NCI-H2081 (cell line): ENCODE measurements at places on chromosomes 12 and 14.

- no peak for DNase-seq
These were observed 108.0 kb downstream of the KITLG start for GRCh38 chr12:88472248-88472647.

DNA sequence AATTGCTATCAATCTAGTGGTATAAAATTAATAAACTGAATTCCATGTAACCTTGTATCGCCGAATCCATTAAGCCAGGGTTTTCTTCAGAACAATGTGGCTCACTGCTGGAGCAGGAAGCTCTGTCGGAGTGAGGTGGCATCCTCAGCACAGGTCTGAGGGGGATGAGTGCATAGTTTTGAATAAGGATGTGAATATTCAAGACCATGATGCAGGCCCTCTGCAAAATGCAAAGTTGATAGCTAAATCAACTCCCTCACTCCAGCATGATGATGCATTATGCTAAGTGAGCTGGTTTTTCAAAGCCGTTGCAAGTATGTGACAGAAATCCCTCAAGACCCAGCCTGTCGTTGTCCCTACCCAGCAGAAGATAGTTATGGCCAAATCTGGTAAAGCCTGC, 53.0 kb downstream of the TRIM9 start:
- DNase-seq, result no peak

- peak; percentile 33 for DNase-seq
These were observed 3.3 kb downstream of the FBXL14 start for GRCh38 chr12:1591034-1591433.

GRCh38 chr12:100942984-100943749, 148.6 kb downstream of the ANO4 start:
- no peak for DNase-seq

GRCh38 chr12:121423682-121424623, 24.0 kb downstream of the RNF34 start:
- DNase-seq, result no peak

DNA sequence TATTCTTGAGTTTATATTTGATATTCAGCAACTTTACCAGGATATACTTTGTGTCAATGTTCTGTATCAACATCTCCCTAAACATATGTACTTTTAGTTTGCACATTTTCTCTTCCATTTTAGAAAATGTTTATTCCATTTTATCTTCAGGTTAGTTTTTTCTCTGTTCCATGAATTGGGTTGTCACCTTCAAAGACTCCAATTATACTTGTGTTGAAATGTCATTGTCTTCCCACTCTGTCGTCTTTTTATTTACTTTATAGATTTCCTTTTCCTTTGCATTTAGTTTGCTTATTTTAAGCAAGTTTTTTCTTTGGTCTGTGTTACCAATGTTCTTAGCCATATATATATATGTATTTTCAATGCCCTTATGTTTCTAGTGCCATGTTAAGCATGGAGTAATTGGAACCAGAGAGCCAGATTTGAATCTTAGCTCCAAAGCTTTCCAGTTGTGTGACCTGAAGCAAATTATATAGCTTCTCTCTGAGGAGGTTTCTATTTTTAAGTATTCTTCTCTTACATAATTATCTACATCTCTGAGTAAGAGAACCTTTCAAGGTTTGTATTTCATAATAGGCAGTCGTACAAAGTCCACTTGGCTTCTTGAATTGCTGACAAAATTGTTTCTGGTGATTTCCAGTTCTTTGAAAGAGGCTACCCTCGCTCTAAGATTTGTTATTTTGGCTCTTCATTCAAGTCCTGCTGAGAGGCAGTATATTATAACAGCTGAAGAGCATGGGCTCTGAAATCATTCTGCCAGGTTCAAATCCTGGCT, 85.8 kb upstream of the DYRK2 start:
- DNase-seq, result no peak

DNA sequence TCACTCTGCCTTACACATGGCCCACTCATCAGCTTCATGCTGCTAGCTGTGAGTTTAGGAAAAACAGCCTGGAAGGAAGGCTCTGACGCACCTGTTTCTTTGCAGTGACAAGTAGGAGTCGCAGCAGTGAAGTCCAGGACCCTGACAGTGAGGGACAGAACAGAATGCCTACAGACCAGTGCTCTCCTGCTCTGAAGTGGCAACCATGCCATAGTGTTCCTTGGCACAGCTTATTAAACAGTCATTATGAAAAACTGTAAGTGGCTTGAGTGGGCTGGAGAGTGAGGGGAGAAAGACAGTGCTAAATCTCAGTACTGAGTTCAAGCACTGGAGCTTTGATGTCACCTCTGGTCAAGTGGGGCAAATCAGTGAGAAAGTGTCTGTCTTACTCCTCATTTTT, 61.7 kb downstream of the MYRFL start:
- no peak for DNase-seq

GRCh38 chr12:48717252-48717695, 767 bp upstream of the CCNT1 start:
- DNase-seq, result no peak

DNA sequence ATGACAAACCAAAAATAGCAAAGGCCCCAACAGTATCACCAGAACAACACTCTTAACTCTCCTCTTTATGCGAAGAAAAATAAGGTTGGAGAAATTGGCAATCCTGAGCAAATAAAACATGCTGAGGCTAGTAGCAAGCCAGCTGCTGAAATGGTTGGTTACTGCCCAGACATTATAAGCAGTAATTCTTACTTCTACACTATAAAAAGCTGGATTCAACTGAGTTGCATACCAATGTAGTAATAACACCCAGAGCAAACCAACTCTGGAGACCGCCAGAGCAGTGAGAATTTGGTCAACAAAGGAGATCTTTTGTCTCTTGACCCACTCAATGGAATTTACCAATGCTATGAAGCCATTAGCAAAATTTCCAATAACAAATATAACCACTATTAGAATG, 628 bp downstream of the TAS2R30 start:
- DNase-seq, result no peak

- no peak for DNase-seq
These were observed 195.7 kb downstream of the FBXL14 start for GRCh38 chr12:1398673-1399072.

DNA sequence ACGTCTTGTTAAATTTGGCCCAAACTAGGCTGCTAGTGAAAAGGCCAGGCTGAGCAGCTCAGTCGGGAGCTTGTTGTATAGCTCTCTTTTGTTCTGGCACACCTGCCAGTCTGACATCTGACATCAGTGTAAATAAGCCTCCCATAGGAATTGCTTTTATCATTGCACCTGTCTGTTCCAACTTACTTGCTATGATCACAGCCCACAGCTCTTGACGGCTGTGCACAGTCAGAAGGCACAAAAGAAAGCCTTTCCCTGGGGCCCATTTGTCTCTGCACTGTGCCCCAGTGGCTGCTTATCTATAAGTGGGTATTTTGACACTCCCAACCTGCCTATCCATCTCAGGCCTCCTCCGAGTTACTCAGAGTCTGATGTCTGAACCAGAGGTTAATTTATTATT, 324.5 kb downstream of the NUAK1 start:
- DNase-seq, result peak; percentile 89

- no peak for DNase-seq
These were observed 57.1 kb downstream of the VWF start for GRCh38 chr12:6067152-6067916.

DNA sequence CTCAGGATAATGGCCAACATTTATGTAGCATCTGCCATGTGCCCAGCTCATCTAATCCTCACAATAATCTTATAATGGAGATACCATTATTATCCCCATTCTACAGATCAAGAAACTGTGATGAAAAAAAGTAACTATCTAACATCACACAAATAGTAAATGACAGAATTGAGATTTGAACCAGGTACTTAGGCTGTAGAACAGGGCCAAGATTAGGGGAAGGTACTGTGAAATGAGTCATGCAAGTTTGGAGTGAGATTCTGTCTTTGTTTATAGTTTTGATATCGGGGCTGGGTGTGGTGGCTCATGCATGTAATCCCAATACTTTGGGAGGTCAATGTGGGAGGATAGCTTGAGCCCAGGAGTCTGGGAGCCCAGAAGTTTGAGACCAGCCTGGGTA, 1.3 kb upstream of the GNPTAB start:
- DNase-seq, result no peak

DNA sequence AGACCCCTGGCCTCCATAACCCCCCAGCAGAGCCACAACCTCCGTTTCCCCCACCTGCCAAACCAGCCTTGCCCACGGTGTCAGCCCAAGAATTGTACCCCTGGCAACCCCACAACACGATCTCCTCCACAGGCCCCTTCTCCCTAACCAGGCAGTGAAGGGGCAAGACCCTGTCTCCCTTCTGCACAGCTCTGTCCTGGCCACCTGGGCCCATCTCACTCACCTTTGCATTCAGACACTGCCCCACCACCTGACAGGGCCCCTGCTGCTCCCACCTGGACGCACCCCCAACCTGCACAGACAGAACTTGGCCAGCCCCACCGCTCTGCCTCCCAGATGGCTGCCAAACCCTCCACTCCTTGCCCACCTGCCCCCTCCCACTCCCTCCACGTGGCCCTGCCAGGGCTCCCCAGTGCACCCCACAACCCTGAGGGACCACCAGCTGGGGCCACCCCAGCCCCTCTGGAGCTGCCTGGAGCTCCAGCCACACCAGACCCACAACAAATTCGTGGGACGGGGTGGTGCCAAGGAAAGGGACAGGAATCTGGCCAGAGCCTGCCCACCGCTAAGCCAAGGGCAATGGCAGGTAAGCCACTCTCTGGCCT, 11.8 kb downstream of the AHNAK2 start:
- no peak for DNase-seq

DNA sequence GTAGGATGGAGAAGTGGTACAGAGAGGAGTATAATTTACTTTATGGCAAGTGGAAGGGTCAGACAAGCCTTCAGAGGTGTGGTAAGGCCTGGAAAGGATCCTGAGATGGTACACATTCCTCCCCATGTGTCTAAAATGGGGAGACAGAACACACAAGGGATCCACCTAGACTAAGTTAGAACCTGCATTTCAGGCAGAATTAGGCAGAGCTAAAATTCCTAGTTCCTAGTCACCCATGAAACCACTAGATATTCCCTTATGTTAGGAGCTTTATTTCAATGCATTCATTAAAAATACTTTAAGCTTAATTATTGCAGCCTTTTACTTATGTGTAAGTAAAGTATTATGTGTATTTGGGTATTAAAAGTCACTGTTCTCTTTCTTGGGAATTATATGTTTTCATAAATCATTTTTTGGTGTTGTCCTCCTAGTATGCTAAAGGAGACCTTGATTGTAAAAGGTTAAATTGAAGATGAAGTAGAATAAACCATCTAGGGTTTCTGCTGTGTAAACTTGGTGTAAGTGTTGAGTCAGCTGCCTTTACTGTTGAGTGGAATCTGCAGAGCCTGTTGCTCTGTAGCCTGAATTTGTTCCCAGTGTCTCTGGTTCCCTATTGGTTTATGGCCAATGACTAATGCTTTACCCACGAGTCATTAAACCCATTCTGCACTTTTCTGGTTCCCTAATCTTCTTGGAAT, 423.2 kb downstream of the ATP23 start:
- DNase-seq, result no peak

DNA sequence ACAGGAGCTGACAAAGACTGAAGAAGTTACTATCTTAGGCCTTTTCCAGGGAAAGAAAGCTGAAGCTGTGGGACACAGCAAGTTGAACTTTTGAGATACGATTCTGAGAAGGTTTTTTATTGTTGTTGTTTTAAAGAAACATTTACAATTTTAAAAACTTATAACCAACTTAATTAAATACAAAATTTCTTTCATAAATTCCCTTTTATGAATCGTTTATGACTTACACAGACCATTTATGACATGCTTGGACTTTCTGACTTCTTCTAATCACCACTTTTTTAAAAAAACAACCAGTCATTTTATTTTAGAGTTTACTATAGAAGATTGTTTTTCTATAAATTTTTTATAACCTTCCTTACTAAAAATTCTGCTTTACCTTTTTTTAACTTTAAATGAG, 68.7 kb downstream of the DHRS2 start:
- no peak for DNase-seq

DNA sequence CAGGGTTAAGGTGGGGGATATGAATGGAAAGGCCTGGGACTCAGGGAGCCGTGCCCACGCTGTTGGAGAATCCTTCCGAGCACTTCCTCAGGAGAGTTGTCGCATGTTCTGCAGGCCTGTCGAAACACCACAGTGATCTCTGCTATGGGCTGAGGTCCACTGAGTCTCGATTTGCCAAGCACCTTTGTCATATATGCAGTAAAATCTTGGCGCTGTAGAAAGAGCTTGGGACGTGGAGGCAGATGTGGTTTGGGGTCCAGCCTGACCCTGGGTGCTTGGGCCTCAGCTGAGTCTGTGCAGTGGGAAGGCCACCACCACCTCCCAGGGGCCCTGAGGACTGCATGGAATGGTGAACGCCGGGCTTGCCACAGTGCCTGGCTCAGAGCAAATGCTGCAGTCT, 32.9 kb downstream of the C14orf132 start:
- DNase-seq, result no peak

GRCh38 chr14:104688505-104689108, 811 bp upstream of the INF2 start:
- DNase-seq, result no peak

GRCh38 chr14:69439521-69440270, 41.2 kb downstream of the SLC39A9 start:
- DNase-seq, result no peak

GRCh38 chr12:72268386-72268785, 3.8 kb upstream of the TRHDE start:
- DNase-seq, result no peak
